ENCODE measurements at places on chromosomes 16 and 17.
A peak's percentile ranks its signal among the peaks of the same experiment; 100 is the strongest.

GRCh38 chr17:68292689-68293040 is 1.4 kb downstream of the ARSG start:
- H3K4me1 ChIP-seq: peaks cover 17% of the 10 kb centered on the region
- H3K36me3 ChIP-seq: no peaks in the 10 kb centered on the region
- no peak for DNase-seq
- no peak overlapping the region for H3K27ac ChIP-seq
- H3K4me3 ChIP-seq: peak overlapping the region; percentile 61

GRCh38 chr16:1494711-1495110 is 1.6 kb downstream of the TELO2 start:
- peak; percentile 75 for DNase-seq
- H3K27ac ChIP-seq: peak overlapping the region; percentile 60
- H3K4me3 ChIP-seq: peak overlapping the region; percentile 88
- H3K36me3 ChIP-seq: peaks cover 51% of the 10 kb centered on the region

DNA sequence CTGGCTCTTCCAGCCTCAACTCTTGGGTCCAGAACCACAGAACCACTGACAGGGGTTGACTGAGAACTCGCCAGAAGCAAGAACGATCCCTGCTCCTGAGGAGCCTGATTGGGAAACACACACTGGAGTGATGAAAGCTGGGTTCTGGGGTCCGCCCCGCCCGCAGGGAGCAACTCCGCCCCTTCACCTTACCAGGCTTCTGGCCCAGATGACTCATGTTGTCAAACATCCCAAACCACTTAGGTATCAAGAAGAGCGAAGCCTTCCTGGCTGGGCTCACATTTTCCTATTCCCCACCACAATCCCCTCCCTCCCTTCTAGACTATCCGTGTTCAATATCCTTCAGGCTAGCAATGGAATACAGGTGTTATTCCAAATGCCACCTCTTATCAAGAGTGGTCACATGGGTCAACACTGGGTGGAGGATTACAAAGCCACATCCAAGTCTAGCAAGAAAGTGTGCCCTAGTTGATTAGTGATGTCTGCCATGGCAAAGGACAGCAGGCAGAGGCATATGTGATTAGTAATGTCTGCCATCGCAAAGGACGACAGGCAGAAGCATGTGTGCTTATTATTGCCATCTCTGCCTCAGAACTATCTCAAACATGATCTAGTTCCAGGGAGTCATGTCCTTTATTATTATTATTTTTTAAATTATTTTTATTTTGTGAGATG is 70.5 kb downstream of the TIMM22 start:
- peaks cover 60% of the 10 kb centered on the region for H3K36me3 ChIP-seq
- no peak for DNase-seq
- H3K27me3 ChIP-seq: no peaks in the 10 kb centered on the region
- no peak overlapping the region for H3K27ac ChIP-seq
- H3K4me3 ChIP-seq: no peak overlapping the region

- H3K27me3 ChIP-seq: peaks cover 3% of the 10 kb centered on the region
- H3K4me1 ChIP-seq: peaks cover 39% of the 10 kb centered on the region
- DNase-seq: no peak
- no peak overlapping the region for H3K4me3 ChIP-seq
These were observed 18.3 kb upstream of the ADGRG3 start for GRCh38 chr16:57649846-57650245.

GRCh38 chr16:57906382-57907316 is 64.3 kb downstream of the CNGB1 start:
- peaks cover 14% of the 10 kb centered on the region for H3K27me3 ChIP-seq
- peaks cover 10% of the 10 kb centered on the region for H3K4me1 ChIP-seq
- H3K27ac ChIP-seq: no peak overlapping the region
- no peak overlapping the region for H3K4me3 ChIP-seq
- no peaks in the 10 kb centered on the region for H3K36me3 ChIP-seq

DNA sequence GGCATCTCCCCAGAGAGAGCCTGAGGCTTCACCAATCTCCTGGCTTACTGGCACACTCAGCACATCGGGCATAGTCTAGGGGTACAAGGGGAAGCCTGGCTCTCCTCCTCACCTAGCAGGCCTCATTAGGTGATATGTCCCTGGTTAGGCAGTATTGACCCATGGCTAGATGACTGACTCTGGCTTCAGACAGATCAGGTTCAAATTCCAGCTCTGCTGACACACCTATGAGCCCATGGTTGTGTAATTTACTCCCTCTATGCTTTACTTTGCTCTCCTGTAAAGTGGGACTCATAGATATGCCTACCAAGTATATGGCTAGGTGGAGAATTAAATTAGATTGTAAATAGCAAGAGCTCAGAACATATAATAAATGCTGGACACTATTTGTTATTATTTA is 157.3 kb upstream of the IRX3 start:
- DNase-seq: no peak
- no peaks in the 10 kb centered on the region for H3K36me3 ChIP-seq
- H3K4me1 ChIP-seq: peaks cover 2% of the 10 kb centered on the region
- H3K27me3 ChIP-seq: peaks cover 3% of the 10 kb centered on the region

GRCh38 chr17:42675965-42676423 is 800 bp downstream of the PLEKHH3 start:
- H3K36me3 ChIP-seq: peaks cover 35% of the 10 kb centered on the region
- peak overlapping the region; percentile 87 for H3K27ac ChIP-seq
- peak; percentile 68 for DNase-seq
- H3K4me3 ChIP-seq: peak overlapping the region; percentile 84
- peaks cover 65% of the 10 kb centered on the region for H3K4me1 ChIP-seq

DNA sequence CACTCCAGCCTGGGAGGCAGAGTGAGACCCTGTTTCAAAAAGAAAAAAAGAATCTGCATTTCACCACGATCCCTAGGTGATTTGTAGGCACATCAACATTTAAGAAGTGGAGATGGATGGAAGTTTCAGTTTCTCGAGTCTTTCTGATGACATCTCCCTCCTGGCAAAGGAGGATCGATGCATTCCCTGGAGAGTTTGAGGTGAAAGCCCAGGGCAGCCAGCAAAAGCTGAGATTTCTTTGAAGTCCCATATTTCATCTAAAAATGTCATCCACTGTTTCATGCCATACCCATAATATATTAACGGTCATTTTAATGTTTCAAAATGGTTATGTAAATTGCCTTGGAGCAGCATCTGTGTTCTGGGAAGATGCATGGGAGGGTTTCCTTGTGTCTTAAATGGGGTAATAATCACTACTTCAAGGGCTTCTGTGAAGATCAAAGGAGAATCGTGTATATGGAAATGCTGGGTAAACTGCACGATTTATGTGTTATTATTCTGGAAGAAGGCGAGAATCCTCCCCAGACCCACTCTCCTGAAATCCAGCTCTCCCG is 63.4 kb downstream of the KATNIP start:
- no peak overlapping the region for H3K27ac ChIP-seq
- peaks cover 4% of the 10 kb centered on the region for H3K4me1 ChIP-seq
- H3K36me3 ChIP-seq: no peaks in the 10 kb centered on the region

- no peak overlapping the region for H3K4me3 ChIP-seq
- no peaks in the 10 kb centered on the region for H3K27me3 ChIP-seq
- DNase-seq: peak; percentile 77
- H3K4me1 ChIP-seq: peaks cover 8% of the 10 kb centered on the region
- H3K27ac ChIP-seq: no peak overlapping the region
These were observed 555.8 kb downstream of the RBFOX1 start for GRCh38 chr16:7888411-7888810.

DNA sequence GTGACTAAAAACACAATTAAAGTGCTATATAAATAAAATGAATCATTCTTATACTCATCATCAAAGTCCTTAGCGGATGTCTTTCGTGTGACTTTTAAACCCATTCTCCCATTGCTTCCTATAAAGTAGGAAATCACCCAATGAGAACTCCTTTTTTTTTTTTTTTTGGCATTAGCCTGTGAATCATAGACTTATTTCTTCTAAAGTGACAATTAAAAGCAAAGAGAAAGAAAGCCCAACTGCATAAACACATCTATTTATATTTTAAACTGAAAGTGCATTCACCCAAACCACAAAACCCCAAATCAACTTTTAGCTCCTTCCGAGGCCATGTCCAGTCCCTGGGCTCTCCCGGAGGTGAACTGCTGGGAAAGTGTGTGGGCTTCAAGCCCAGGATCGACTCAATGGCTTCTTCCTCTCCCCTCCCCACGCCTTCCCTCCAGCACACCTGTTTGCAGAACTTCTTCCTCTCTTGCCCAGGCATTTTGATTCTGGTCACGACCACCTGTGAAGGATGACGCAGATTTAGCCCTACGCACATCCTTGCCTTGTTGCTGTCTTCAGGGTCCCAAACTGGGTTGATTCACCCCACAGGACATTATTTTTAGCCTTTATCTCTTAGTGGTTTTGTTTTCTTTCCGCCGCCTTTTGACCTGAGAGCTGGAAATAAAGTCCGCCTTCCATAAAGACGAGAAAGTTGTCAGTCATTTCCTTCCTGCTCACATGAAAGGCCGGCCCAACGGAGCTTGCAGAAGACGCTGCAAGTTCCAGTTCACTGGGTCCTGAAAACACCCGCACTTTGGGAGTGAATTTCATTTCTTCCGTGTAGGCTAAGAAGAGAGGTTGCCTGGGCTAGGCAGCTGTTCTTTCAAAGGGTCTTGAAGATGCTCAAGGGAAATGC is 166.8 kb downstream of the MAP2K6 start:
- H3K4me3 ChIP-seq: no peak overlapping the region
- no peaks in the 10 kb centered on the region for H3K36me3 ChIP-seq
- no peaks in the 10 kb centered on the region for H3K27me3 ChIP-seq
- peak; percentile 47 for DNase-seq

DNA sequence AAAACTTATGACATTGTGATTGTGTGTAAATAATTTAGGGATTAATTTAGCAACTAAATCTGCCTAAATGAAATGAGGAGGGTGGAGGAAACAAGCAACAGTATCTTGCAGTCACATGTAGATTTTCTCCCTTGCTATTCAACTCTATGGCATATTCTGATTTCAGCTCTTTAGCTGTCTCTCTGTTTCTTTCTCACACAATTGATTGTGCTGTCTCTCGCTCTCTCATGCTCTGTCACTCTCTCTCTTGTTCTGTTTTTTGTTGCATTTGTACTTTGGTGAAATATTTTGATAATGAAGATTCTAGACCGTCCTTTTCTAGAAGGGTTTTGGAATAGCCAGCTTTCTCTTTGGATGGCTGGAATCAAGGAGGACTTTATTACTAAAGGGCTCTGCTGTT is 70.6 kb downstream of the BCAS3 start:
- H3K36me3 ChIP-seq: no peaks in the 10 kb centered on the region
- H3K27ac ChIP-seq: no peak overlapping the region
- no peak for DNase-seq

- H3K36me3 ChIP-seq: no peaks in the 10 kb centered on the region
- no peak overlapping the region for H3K27ac ChIP-seq
- peaks cover 28% of the 10 kb centered on the region for H3K4me1 ChIP-seq
- DNase-seq: no peak
- H3K4me3 ChIP-seq: no peak overlapping the region
These were observed 7.2 kb downstream of the SLC47A1 start for GRCh38 chr17:19540706-19541370.

- no peaks in the 10 kb centered on the region for H3K27me3 ChIP-seq
- no peak overlapping the region for H3K4me3 ChIP-seq
- no peaks in the 10 kb centered on the region for H3K36me3 ChIP-seq
These were observed 47.9 kb upstream of the NLK start for GRCh38 chr17:27994586-27994985.

DNA sequence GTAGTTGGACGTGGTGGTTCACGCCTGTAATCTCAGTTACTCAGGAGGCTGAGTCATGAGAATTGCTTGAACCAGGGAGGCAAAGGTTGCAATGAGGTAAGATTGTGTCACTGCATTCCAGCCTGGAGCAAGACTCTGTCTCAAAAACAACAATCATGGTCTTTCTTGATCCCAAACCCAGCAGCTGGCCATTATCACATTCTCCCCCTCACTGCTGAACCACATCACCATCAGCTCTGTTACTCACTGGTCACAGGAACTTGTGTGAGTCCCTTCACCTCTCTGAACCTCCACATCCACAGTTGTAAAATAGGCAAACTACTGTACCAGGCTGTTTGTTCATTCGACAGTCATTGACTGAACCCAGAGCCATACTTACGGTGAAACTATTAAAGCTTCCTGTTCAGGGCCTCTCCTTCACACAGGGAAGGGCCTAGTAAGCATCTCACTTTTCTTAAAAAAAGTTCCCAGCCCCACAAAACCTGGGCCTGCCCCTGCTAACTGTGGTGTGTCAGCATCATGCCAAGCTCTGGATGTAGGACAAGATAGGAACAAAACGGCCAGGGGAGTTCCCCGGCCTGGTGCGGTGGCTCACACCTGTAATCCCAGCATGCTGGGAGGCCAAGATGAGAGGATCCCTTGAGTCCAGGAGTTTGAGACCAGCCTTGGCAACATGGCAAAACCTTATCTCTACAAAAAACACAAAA is 104.7 kb downstream of the COPRS start:
- H3K27ac ChIP-seq: no peak overlapping the region
- H3K27me3 ChIP-seq: no peaks in the 10 kb centered on the region
- no peaks in the 10 kb centered on the region for H3K36me3 ChIP-seq
- peaks cover 6% of the 10 kb centered on the region for H3K4me1 ChIP-seq
- no peak for DNase-seq
- no peak overlapping the region for H3K4me3 ChIP-seq

DNA sequence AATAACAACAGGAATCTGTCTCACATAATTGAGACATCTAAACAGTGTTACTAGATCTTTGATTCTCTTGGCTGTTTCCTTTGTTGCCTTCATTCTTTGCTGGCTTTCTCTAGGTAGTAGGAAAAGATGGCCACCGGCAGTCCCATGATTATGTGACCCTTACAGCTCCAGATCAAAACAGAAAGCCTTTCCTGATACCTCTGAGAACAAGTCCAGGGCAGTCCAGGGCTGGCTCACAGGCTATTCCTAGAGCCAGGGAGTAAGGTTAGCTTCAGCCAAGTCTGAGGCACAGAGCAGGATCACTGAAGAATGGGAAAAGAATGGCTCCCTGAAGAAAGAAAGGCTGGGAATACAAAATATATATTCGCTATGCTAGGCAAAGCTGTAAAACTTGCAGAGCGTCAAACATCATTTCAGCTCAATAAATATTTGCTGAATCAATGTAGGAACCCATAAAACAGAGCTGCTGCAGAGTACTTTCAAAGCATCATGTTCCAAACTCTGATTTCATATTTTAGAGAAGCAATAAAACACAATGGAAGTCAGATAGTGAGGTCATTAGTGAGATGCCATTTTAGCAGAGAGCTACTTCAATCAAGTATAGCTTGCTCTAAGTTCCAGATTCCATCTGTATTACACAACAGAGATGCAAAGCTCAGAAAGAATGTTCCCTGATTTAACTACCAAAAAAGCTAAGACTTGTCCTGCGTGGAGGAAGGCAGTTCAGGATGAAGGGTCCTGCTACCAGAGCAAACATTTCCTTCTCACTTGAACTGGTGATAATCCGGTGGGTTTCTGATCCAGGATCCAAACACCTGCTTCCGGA is 23.4 kb downstream of the ADAT1 start:
- no peak for DNase-seq
- no peak overlapping the region for H3K27ac ChIP-seq
- no peak overlapping the region for H3K4me3 ChIP-seq
- H3K36me3 ChIP-seq: peaks cover 50% of the 10 kb centered on the region

DNA sequence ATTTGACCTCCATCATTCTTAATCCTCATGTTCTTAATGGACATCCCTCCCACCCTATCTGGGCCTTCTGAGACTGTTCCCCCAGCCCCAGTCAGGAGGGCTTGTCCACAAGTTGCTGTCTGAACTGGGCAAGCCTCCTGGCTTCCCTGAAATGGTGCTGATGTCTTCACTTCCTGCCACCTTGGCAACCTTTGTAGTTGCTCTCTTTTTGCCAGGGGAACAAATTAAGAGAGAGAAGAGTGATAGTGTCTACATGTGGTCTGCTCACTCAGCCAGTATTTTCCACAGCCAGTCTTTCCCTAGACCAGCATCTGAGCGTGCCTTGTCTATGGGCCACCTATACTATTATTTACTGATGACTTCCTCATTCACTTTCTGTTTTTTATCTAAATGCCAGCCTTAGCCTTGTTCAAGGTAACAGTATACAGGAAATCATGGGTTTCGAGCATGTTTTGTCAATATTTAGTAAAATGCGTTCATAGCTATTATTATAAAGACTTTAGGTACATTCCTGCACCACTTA is 710.1 kb downstream of the MAF start:
- no peak overlapping the region for H3K27ac ChIP-seq
- no peak for DNase-seq
- H3K36me3 ChIP-seq: no peaks in the 10 kb centered on the region
- H3K27me3 ChIP-seq: no peaks in the 10 kb centered on the region

Measured in muscle of leg (tissue), 16 donors.